AG04450 (cell line): ENCODE measurements at places on chromosomes 3 and 15.
A peak's percentile ranks its signal among the peaks of the same experiment; 100 is the strongest.

- no peak for DNase-seq
Observed at GRCh38 chr3:170180079-170180907, 1.2 kb downstream of the PHC3 start.

DNA sequence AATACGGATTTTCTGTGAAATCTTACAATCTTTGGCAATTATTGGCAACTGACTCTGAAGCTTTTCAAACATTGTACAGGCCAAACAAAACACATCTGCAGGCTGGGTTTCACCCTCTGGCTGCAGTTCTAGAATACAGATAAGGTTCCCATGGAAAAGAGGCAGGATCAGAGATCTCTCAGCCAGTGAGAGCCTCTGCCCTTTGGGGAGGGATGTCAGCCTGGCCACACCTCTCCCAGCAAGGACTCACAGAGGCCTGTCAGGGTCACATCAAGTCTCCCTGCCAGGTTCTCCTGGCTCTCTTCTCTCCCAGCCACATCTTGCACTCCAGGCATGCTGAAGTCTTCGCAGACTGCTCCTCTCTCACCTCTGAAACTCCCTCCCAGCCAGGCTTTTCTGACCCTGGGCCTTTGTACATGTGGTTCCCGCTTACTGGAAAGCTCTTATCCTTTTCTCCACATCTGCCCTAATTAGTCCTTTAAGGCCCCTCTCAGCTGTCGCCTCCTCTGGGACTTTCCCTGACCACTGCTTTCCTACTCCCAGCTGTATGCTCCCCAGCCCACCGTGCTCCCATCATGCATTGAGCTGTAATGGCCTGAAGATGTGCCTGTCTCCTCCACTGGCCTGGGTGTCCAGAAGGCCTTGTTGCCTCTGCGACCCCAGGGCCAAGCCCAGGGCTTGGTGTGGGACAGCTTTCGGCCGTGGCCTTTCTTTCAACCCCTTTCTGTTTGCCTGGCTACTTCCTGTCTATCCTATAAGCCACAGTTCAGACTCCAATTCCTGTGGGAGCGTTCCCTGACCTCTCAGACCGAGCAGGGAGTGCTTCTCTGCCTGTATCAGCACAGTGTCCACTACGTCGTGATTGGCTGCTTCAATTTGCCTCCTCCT, 4.3 kb downstream of the RBP1 start:
- peak; percentile 48 for DNase-seq

GRCh38 chr3:36165509-36166290, 214.6 kb upstream of the STAC start:
- no peak for DNase-seq

GRCh38 chr15:27088584-27089232, 117.7 kb downstream of the GABRG3 start:
- DNase-seq, result no peak

- DNase-seq, result no peak
Observed at GRCh38 chr3:51688206-51688600, 17.2 kb downstream of the TEX264 start.

DNA sequence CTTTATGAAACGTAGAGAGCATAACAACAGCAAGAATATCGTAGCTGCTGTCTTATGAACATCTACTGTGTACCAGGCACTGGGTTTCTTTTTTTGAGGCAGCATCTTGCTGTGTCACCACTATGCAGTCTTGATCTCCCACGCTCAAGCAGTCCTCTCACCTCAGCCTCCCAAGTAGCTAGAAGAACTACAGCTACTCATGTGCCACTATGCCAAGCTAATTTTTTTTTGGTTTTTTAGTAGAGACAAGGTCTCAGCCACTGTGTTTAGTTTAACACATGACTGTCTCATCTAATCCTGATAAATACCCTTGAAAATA, 129.9 kb downstream of the VGLL4 start:
- DNase-seq, result no peak
